ENCODE measurements at places on chromosomes 7 and 10. TPM values are rescaled to one million over a fixed set of nuclear protein-coding genes. Genes with fewer than 3 reads are reported as not detected.

CCDC3 gene
- 3.7 TPM for total RNA-seq

GPR15LG gene
- total RNA-seq = 0.53 TPM

KCNIP2 gene
- total RNA-seq = 0.51 TPM

BTBD16 gene
- 0.26 TPM for total RNA-seq

TEX36 gene
- not detected for total RNA-seq

UBE2D4 gene
- total RNA-seq = 3.9 TPM

TWNK gene
- total RNA-seq = 14.7 TPM

LFNG gene
- 6.8 TPM for total RNA-seq

TRPV5 gene
- total RNA-seq = not detected

C10orf67 gene
- 0.26 TPM for total RNA-seq

SPDYE9 gene
- not detected for total RNA-seq

ECHDC3 gene
- total RNA-seq = 10.0 TPM

TWIST1 gene
- 23.7 TPM for total RNA-seq

PBLD gene
- 0.53 TPM for total RNA-seq

AKR1C3 gene
- 69.5 TPM for total RNA-seq
